Right renal cortex interstitium (tissue), 3 donors: ENCODE measurements at places on chromosomes 7 and 10.

- DNase-seq = no peak
Measured at GRCh38 chr7:23001610-23002009, 12.3 kb downstream of the HYCC1 start.

DNA sequence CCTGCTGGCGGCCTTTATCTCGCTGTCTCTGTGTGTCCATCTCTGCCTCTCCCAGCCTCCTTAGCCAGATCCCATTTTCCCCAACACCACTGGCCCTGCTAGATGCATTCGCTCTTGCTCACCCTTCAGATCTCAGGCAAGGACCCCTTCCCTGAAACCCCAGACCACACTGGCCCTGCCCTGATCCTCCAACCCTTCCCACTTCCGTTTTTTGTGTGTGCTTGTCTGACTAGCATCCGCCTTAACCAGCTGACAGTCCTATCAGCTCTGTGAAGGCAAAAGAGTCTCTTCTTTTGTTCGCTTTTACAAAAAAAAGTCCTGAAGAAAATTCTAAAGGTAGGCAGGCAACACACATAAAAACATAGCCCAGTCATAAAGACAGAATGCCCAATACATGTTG, 28.7 kb downstream of the CHST15 start:
- no peak for DNase-seq

DNA sequence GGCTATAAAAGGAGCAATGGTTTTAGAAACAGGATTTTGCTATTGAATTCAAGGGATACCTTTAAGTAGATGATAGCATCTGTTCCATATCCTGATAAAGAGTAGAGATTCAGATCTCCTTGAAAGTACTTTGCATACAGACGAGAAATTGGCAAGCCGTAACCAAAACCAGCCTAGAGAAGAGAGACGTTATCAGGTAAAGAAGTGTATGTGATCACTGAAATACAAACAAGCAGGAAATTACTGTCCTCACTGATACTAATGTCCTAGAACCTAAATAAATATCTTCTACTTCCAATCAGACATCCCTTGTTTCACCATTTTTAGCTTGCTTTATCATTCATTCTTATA, 9.4 kb downstream of the PDK4 start:
- DNase-seq = no peak

GRCh38 chr7:74252893-74253292, 1.3 kb downstream of the RFC2 start:
- DNase-seq = no peak

GRCh38 chr10:31101123-31101522, 69.5 kb upstream of the ZNF438 start:
- no peak for DNase-seq

DNA sequence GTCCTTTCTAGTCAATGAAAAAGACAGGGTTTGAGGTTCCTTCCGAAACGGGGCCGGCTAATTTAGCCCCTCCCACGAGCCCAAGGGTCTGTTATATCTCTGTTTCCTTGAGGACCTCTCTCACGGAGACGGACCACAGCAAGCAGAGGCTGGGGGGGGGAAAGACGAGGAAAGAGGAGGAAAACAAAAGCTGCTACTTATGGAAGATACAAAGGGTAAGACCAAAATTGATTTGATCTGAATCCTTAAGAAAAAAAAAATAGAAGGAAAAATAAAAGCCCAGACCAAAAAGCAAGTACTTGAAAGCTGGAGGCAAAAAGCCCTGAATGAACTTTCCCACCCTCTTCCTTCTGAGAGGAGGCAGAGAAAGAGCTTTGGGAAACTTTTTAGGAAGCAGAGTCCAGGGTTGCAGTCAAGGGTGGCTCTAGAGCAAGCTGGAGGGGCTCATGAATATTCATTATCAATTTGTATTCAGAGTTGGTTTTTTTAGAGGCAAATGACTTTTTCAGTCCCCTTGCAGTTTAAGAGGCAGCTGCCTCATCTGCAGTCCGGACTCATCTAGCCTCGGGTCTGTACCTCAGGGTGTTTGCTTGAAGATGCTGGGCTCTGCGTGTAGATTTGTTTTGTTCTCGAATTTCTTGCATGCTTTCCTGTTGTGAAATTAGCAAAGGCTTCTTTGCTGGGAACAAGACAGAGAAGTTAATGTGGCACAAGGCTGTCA, at the start of gene ENTPD1:
ENTPD1 (plus strand) TSS at position 123 of the 721 bp plus-strand sequence; CDS start at position 200, 77 bp downstream.
- DNase-seq = no peak

DNA sequence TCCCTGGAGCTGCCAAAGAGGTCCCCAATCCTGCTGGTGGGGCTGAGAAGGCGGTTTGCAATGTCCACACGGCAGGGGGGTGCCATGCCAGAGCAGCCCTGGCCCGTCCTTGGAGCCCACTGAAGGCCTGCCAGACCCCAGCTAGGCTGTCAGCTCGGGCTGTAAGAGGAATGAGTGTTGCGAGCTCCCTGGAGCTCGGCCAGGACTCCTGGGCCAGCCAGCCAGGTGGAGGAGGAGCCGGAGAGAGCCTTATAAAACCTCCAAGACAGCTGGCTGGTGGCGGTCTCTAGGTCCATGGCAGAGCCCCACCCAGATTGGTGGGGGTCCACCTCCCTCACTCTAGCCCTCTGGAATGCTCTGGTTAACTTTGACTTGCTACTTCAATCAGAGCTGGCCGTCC, 55.1 kb upstream of the CALN1 start:
- no peak for DNase-seq

GRCh38 chr10:130743751-130744271, 567.7 kb downstream of the TCERG1L start:
- no peak for DNase-seq

DNA sequence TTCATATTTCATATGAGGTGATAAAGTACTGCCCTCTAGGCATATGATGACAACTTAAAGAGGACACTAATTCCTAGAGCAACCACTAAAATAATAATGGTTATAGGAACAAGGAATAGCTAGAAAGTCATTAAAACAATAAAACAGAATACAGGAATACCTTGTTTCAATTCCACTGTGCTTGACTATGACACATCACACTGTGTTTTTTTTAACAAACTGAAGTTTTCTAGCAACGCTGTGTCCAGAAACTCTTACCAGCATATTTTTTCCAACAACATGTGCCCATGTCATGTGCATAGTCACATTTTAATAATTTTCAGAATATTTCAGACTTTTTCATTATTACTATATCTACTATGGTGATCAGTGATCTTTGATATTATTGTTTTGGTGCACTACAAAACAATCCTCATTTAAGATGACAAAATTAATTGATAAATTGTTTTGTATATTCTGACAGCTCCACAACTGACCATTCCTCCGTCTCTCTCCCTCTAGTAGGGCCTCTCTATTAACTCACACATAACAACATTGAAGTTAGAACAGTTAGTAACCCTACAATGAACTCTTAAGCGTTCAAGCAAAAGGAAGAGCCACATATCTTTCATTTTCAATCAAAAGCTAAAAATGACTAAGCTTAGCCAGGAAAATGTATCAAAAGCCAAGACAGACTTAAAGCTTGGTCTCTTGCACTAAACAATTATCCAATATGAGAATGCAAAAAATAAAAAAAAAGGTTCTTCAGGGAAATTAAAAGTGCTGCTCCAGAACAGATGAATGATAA, 85.8 kb downstream of the SNX13 start:
- no peak for DNase-seq
